ENCODE measurements at places on chromosomes 6 and 20.

DNA sequence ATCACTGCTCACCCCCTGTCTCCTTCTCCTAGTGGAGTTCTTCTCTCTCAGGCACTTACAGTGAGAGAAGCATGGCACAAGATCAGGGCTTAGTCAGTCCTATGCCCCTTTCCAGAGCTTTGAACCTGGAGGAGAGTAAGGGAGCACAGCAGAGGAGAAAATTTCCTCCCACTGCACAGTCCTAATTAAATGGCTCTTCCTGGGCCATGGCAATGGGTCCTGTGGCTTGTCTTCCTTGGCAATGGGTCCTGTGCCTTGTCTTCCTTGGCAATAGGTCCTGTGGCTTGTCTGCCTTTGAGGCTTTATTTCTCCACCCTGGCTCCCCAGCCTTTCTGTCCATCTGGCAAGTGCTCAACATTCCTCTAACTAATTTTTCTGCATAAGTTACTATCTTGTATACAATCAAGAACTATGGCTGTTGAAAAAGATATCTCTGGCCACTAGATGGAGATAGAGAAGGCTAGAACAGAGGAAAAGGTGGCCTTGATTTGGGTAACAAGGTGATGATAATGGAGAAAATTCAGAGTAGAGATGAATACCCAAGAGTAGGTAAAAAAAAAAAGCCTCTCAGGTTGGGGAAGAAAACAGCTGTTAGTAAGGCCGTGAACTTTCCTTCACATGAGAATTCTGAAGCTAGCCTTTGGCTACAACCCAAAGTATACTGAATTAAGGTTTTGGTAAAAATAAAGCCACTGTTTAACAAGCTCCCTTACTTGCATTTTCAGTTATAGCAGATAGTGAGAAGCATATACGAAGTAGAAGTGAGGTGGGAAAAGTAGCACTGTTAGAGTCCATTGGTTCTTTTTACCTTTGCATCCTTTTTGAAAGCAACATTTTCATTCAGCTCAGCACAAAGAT lies 504.9 kb downstream of the DOK5 start:
- no peak for DNase-seq

DNA sequence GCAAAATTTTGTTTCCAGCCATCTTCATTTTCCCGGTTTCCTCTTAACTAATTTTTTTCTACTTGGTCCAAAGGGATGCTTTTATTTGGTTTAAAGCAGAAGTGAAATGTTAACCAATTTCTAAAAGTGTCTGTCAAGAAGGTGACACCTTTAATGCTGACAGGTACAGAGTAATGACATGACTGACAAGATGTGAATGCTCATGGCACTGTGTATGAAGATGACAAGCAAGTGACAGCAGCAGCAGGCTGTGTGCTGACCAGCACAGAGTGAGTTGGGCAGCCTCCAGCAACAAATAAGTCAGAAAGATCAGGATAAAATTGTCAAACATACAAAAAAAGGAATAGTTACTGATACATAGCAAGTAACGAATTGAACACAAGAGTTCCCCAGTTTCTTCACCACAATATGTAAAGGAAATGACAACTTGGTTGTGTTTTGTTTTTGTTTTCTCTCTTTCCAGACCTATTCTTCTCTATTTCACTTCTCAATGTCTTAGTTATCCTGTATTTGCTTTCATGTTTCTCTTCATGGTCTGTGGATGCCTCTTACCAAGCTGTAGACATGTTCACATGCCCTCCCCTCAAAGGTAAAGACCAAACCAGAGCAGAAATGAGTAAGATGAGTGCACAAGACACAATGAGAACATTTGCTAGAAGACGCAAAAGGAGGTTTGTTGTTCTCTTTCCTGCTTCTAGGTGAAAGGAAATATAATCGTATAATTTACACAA lies 174.9 kb downstream of the FRK start:
- DNase-seq: no peak

DNA sequence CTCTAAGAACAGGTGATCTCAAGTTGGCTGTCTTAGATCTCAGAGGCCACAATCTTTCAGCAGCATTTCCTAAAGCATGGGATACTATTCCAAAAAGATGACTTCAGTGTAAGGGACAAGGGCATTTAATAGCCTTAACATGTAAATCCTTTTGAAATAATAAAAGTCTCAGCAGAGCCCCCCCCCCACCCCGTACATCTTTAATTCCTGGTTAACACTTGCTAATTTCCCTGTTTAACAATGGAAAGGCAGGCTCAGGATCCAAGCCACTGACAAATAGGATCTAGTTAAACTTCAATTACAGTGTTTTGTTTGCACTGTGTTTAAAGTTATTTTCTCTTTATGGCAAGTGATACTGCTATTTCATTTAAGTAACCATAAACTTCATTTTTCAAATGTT lies 12.0 kb downstream of the TASP1 start:
- DNase-seq: no peak

DNA sequence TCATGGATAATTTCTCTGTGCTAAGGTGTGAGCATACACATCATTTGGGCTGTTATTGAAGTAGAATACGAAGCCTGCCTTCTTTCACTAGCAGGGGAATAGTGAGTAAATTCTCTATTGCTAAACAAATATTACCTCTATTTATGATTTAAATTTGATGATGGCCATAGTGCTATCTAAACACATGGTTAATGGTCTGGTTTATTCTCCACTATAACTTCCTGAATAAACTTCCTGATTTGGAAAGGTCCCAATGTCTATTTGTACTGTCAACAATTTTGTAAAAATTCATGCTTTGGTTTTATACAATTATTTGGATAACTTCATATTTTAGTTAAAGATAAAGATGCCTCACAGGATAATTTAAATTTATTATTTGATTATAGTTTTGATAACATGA lies 400.8 kb downstream of the ARHGAP18 start:
- no peak for DNase-seq

Data from coronary artery (tissue), 2 donors.